ENCODE measurements at places on chromosomes 1 and 21.

- DNase-seq = no peak
Measured at GRCh38 chr1:231019711-231020110, 20.3 kb downstream of the FAM89A start.

GRCh38 chr1:156076609-156077429, 5.4 kb downstream of the MEX3A start:
- DNase-seq = no peak

GRCh38 chr1:212606395-212607205, 2.0 kb upstream of the ATF3 start:
- DNase-seq = no peak

GRCh38 chr1:89546934-89547562, 22.4 kb downstream of the LRRC8B start:
- no peak for DNase-seq

DNA sequence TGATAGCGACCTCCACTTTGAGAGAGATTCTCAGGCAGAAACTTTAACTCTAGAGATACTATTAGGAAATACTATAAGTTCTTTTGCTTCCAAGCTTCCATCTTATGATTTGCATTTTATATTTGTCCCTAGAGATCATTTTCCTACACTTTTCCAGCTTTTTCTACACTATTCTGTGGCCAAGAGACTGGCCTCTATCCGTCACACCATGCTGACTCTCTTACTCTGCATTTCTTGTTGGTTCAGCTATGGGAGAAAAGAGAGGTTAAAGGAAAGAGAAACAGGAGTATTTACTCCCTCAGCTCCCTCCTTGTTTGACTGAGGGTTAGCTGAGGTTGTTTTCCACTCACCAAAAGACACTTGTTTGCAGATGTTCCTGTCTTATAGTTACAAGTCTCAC, 665.6 kb upstream of the CXADR start:
- DNase-seq = no peak

DNA sequence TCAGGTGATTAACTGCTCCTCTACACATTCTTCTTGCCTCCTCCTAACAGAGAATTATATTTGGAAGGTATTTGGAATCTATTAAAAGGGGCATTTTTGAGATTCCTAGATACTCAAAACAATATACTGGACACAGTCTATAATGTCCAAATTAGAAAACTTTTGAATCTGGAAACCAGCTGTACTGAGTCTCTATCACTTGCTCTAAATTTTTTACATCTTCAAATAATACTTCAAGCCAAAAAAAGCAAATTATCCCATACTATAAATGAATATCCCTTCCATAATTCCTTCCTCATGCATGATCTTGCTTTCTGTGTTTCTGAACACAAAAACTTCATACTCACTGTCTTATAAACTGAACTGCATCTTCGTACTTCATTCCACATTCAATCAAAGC, 28.5 kb downstream of the PTP4A2 start:
- no peak for DNase-seq

GRCh38 chr1:67615886-67616285, 69.1 kb upstream of the GADD45A start:
- no peak for DNase-seq

DNA sequence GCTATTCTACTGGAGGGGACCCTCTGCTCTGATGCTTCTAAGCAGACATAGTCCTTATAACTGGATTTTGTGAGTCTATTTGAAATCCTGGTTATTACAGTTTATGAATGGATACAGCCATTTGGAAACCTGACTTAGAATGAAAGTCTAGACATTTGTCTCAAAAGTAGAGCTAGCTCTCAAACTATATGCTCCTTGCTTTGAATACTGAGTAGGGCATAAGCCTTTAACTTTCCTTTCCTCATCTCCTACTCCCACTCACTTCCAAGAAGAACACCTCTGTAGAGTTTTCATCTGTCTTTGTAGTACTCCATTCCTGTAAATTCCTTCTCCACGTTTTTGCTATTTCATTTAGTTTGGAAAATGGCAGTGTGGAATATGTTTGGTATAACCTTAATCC, 9.0 kb upstream of the ARID1A start:
- DNase-seq = no peak

DNA sequence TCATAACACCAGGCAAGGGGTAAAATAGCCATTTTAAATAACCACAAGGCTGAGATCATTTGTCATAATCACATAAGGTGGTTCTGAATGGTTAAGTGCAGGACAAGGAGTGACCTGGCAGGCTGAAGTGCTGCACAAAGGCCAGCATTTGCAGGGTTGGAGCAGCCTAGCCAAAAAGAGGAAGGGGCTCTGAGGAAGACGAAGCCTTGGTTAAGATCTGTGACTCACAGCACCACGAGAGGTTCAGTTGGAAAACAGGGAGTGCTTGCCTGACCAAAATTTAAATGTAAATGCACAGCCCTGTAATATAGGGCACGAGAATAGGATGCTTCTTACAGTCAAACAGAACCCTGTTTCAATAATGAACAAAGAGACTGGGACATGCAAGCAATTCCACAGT, 12.1 kb downstream of the ATP5PF start:
- DNase-seq = no peak

DNA sequence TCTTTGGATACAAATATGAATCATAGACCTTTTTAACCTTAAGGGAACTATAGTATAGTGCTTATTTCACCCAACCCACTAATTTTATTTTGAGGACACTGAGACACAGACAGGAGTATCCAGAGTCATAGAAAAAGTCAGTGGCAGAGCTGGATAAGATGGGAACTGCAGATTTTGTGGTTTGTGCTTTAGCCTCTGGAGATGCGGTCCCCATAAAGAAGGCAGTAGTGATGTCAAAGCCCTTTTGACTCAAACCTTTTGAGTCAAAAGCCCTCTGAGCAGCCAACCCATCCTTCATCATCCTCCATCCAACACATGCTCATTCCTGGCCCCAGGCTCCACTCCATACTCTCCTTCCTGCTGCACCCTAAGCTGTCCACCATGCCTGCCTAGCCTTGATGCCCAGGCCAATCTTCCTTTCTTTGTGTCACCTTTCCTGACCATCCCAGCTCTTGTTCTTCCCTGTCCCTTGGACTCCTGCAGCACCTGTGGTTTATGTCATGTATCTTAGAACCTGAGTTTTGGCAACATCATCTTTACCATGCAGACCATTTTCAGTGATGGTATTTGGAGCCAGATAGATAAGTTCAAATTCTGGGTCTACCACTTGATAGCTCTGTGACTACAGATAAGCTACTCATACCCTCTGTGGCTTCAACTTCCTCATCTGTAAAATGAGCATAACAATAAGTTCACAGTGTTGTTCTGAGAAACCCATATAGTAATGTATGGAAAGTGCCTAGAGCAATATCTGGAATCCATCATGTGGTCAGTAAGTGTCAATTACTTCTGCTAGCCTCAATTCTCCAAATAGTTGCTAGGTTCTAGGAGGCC, 20.1 kb downstream of the SLAMF1 start:
- DNase-seq = no peak

DNA sequence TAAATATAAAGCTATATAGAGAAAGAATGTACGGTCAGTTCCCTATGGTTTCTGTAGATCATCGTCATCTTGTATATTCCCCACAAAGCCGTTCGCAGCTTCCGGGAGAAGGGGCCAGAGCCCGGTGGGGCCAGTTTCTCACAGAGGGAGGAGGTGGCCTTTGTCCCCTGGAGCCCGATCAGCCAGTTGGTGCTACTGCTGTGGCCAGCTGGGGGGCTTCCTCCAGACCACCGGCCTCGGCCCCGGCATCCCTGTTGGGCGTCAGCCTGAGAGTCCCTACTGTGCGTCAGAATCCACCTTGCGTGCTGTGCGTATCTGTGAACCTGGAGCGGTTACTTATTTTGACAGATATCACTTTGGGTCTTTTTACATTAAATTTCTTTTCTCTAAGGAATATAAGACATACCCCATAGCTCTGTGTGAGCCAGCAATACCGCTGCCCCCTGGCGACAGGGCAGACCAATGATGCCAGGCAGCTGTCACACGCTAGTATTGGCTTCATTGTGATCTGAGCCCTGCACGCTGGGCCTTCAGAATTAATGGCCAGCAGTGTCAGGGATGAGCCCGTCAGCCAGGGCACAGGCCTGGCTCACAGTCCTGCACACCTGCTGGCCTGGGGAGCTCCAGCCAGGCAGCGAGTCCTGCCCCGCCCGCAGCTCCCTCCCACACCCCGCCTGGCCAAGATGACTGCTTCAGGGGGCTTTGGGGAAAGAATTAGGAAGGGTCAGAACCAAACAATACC, 145.9 kb downstream of the PGBD5 start:
- DNase-seq = no peak

GRCh38 chr1:234719454-234720251, 109.7 kb upstream of the IRF2BP2 start:
- no peak for DNase-seq

DNA sequence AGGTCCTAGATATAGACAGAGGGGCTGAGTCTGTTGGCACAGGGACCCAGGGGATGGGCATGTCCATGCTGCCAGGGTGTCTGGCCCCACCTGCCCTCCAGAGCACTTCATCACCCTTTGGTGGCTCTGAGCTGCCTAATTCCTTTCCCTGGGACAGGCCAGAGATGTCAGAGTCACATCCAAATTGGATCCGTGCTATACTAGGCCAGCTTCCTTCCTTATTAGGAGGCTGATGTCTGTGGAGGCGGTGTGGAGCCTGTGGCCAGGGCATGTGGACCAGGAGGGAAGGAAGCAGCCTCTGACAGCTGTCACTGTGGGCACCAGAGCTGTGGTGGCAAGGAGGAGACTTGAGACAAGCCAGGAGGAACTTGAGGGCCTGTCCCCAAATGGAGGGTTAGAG, 77.7 kb upstream of the TMEM51 start:
- DNase-seq = no peak

DNA sequence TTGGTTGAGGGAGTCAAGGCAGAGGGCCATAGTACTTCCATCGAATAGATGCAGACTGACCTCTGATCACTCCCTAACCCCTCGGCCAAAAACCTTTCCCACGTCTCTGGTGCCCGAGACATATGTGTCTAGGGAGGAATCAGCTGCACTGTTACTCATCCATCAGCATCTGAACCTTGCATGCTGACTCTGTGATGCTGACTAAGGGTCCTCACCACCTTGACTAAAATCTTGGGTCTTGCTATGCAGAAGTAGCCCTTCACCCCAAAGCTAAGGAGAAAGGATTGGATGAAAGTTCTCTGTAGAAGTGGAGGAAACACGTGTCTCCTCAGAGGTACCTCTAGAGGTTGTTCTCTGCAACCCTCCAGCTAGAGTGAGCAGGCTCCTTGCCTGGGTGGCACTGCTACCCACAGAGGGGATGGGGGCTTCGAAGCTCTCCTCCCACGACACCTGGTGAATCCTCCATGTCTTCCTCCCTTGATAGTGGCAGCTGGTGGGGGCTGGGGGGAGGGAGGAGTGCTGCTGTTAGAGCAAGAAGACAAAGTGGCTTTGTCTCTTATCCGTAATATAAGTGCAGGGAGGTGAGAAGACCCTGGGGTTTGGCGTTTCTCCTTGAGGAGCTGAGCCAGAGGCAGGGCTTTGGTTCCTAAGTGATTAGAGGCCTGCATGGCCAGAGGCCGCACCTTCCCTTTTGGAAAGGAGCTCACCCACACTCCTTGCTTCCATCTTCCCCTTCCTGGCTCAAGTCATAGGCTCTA, 45.1 kb downstream of the ATP2B4 start:
- no peak for DNase-seq

DNA sequence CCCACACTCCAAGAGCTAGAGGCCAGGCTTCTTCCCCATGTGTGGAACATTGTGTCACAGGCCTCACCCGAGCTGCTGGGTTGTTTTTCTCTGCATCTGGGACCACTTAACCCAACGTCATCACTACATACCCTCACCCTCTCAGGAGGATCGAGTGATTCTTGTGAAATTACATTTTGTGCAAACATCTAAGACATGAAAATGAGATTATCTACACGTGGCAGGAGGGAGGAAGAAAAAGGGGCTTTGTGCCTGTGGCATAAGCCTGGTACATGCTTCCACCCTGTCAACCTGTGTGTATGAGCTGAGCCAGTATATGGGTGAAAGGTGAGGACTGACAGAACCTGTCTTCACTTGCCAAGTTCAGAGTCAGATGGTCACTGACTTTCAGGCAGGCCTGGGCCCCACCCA, 1.6 kb downstream of the CPT2 start:
- DNase-seq = no peak

DNA sequence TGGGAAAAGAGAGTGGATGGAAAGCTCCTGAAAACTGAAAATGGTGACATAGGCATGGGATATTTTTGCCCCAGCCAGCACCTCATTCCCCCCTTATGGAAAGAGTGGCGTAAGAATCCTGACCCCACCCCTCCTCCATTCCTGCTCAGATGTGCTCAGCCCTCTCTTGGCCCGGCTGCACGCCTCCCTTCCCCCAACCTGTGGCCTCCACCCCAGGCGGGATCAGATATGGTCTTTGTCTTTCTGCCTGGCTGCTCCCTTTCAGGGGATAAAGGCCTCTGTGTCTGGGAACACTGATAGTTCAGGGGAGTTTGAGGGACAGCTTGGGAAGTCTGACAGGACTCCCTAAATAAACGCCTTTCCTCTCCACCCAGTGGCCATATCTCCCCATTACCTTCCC, 49.8 kb downstream of the KIRREL1 start:
- no peak for DNase-seq

DNA sequence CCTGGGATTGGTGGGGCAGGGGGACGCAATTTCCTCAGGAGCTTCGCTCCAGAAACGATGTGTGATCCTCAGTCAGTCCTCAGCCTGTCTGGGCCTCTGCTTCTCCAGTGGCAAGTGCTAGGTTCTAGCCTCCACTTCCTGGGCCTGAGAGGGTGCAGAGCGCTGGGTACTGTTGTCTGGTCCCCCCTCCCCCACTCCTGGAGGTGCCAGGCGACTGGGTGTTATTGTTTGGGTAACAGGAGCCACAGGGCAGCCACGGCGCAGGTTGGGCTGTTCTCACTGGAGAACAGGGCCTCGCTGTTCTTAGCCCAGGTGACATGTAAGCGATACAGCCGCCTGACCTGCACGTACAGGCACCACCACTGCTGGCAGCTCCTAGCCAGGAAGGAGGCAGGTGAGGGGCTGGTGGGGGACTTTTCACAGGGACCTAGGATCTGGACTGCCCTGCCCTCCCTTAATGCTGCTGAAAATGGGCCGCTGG, 2.1 kb downstream of the RPS6KA1 start:
- DNase-seq = no peak

GRCh38 chr1:64030411-64030810, 173.0 kb upstream of the UBE2U start:
- DNase-seq = no peak

GRCh38 chr21:42238185-42238934, 19.4 kb downstream of the ABCG1 start:
- no peak for DNase-seq

DNA sequence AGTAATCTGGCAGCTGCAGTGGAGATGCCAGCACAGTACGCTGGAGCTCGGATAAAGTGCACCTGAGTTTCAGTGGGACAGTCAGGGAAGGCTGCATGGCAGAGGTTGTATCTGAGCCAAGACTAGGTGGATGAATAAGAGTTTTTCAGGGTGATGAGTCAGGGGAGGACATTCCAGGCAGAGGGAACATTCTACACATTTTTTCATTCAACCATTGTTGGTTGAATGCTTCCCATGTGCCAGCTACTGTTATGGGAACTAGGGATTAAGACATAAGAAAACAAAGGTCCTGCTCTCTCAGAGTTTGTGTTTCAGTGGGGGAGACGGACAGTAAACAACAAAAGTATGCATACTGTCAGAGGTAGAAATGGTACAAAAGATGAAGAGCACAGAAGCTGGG, 5.2 kb downstream of the LEPR start:
- DNase-seq = no peak

- DNase-seq = no peak
Measured at GRCh38 chr21:37762606-37763005, 153.7 kb downstream of the KCNJ6 start.

GRCh38 chr1:227885648-227886502, 61.9 kb downstream of the WNT9A start:
- peak; percentile 25 for DNase-seq
